ENCODE measurements at places on chromosomes 3 and 15.

GRCh38 chr3:180827171-180827570, 85.3 kb upstream of the FXR1 start:
- no peak for DNase-seq

GRCh38 chr3:43736558-43737440, 46.1 kb downstream of the ABHD5 start:
- DNase-seq, result no peak

DNA sequence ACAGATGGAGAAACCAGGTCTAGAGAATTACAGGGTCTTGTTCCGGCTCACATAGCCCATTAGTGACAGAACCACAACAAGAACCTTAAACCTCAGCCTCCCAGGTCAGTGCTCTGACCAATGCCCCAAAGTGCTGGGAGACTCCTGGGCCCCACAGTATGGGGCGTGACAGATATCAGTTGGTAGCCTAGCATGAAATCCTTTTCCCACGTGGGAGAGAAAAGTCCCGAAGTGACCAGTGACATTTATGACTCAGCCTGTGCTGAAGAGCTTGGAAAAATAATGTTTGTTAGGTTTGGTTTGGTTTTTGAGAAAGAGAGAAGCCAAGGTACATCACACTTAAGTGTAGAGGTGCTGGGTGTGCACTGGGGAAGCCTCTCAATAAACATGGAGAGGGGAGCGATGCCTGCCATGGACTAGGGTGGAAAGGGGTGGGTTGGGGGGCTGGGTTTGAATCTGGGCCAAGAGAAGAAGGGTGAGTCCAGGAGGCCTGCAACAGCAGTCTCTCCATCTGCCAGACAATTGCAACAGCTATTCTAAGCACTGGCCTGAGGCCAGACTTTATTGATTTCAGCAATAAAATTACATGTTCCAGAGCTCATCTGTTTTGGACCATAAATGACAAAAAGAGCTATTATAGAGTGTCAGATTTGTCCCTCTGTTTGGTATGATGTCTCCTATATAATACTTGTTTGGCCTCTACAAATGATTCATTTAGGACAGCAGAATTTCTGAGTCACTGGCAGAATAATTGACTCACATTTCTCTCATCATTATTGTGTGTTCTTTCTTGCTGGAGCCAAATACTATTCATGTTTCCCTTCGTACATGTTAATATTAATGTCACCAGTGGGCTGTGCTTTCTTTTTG, 43.4 kb downstream of the C2CD4A start:
- DNase-seq, result peak; percentile 45

DNA sequence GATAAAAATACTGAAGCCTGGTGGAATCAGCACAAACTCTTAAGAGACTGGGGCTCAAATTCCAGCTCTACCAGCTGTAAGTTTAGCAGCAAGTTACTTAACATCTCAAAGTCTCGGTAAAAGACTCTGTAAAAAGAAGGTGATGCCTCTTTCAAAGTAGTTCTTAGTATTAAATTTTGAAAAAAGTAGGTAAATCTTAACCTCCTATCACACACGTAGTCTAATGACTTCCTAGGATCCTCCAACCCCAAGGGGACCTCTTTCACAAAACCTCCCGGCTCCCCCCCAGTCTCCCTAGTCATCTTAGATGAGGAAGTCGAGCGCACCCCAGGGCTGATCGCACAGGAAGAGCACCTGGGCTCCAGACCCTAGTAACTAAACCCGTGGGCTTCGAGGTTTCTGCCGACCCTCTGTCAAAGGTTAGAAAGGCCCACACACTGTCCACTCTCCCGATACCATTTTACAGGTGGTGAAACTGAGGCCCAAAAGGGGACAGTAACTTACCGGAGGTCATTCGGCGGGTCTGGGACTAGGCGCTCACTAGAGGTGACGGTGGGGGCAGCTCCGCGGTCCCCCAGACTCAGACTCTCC, 427 bp downstream of the MBD4 start:
- no peak for DNase-seq

DNA sequence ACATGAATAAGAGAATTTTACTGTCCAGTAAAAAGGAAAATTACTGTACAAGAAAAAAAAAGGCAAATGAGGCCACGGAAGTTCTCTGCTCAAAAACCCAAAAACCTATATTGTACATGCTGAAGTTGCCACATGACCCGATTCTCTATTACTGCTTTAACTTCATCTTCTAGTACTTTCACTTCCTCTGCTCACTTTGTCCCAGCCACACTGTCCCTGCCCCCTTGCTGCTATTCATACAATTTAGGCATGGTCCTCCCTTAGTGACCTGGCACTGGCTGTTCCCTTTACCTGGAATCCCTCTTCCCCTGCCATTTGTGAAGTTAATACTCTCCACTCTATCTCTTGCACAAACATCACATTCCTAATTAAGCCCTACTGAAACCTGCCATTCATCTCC, 457.4 kb downstream of the MAGI1 start:
- DNase-seq, result no peak

GRCh38 chr15:64847016-64847415, 5.3 kb downstream of the PLEKHO2 start:
- DNase-seq, result no peak

DNA sequence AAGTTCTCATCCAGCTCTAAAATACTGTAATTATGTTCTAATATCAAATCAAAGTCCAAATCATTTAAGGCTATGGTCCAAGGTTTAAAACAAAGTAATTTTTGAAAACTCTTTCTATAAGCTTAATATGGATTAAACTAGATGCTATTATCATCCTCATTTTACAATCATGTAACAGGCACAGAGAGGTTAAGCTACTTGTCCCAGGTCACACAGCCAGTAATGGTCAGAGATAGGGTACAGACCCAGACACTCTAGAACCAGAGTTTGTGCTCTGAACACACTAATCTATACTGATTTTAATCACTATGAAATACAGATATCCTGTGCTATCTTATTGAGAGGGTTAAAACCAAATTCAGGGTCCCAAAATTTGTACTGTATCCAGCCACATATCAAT, 44.8 kb downstream of the DENND4A start:
- DNase-seq, result no peak

- no peak for DNase-seq
Measured at GRCh38 chr15:44011238-44011854, 183.7 kb downstream of the FRMD5 start.

GRCh38 chr3:58092521-58092920, 84.3 kb downstream of the FLNB start:
- DNase-seq, result no peak

DNA sequence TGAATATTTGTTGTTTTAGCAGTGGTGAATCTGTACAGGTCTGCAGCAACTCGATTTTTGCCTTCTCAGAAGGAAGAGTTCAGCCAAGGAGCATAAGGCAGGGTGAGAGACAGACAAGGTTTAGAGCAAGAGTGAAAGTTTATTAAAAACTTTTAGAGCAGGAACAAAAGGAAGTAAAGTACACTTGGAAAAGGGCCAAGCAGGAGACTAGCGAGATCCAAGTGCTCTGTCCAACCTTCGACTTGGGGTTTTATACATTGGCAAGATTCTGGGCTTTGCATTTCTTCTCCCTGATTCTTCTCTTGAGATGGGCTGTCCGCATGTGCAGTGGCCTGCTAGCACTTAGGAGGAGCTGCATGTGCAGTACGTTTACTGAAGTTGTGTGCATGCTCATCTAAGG, 46.7 kb upstream of the AADACL2 start:
- DNase-seq, result no peak

DNA sequence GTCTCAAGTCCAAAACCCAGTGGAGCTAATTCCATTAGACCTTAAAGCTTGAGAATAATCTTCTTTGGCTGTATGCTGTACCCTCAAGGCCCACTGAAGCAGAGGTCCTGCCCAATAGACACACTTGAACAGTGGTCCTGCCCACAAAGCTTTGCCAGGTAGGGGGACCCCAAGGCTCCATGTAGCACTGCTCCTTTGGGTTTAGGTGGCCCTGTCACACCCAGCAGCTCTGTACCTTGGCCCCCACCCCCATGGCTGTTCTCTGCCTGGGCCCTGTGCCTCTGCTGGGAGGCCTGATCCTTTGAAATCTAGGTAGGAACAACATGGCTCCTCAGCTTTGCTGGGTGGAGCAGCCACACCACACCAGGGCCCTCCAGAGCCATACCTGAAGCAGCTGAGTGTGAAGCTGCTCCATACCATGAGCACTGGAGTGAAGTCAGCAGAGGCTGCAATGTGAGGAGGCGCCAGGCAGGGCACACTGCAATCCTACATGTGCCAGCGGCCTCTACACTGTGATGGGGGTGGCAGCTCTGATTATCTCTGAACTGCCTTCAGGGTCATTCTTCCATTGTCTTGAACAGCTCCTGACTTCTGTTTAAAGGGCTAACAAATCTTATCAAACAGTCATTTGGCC, 188.0 kb upstream of the CCDC54 start:
- DNase-seq, result no peak

DNA sequence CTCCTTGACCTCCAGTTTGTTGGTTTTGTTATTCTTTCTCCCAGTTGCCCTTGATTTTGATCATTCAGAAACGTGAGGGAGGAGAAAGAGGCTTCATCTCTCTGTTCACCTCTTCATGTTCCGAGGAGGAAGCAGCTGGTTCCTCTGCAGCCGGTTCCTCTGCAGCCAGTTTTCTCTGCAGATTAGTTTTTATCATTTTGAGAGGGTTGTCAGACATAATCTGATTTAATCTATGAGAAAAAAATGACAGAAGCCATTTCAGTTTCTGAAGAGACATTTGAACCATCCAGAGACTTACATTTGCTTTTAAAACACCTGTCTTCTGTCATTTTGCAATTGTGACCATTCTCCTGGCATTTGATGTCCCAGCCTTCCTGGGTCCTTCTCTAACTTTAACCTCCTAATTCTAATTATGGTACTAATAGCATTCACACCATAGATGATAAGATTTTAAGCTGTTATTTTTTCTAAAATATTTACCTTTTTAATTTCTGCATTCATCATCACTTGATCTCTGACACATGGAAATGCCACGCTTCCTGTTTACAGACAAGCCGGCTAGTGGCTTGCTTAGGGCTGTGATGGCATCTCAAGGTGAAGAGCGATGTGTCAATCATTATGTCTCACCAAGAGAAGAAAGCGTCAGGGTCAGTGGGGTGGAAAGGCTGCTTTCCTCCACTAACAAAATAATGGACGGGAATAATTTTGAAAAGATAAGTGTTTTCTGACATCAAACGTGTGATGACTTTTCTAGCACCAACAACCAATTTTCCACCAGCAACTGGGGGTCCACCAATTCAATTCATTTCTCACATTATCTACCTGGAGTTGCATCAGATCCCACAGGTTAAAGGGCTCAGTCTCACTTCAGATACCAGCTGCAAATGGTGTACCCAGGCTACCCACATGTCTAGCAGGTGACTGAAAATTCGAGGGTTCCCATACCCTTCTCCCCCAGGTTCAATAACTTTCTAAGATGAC, 76.4 kb downstream of the CHRNA7 start:
- DNase-seq, result no peak

DNA sequence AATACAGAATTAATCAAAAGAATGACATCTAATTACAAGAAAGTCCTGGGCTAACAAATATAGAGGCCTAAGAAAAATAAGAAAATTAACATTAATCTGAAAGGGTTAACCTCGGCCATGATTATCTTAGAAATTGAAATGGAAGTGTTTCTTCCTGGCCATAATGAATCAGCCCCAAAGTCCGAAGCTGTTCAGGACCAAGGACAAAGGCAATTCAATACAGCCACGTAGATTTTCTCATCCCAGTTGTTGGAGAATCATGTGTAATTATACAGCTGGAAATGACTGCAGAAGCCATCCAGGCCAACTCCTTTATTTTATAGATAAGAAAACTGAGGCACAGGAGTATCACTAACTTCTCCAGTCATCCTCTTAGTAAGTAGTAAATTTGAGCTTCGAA, 38.0 kb upstream of the GBE1 start:
- peak; percentile 8 for DNase-seq

DNA sequence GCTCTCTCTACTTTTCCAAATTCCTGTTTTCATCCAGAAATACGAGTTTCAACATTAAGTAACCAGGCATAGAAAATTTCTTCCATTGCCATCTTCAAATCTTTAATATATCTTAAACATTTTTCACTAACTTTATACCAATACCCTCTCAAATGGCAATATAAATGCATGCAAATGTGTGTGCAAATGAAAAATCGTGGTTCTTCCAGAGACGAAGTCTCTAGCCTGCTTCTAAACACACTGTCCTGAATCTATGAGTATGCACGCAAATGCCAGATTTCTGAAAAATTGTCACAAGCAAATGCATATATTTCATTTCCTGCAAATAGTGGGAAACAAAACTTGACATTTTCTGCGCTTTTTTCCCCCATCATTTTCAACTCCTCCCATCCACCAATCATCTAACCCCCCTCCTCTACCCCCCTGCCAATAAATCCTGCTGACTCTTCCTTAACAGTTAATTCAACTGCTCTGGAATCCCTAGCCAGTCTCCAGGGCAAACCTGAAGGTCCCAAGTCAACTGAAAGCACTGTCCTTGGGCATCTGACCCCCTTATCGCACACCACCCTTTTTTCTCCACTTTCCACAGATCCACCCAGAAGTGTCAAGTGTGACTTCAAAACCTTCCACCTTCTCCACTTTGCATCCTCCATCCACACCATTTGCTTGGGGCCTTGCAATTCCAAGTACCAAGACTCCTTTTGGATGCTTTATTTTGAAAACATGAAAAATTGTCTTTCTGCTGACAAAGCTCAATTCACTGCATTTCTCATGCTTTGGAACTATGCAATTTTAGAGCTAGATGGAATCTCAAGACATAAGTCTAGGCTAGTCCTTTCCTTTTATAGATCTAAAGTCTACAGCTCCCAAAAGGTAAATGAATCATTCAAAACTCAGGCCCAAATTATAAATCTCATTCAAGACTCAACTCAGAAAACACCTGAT, 144.7 kb downstream of the OSBPL10 start:
- DNase-seq, result no peak

- DNase-seq, result no peak
Measured at GRCh38 chr15:48332642-48333034, 1.4 kb downstream of the DUT start.

GRCh38 chr15:88617790-88618189, 3.4 kb upstream of the AEN start:
- no peak for DNase-seq

GRCh38 chr15:78605201-78605600, 15.6 kb downstream of the CHRNA3 start:
- no peak for DNase-seq

- no peak for DNase-seq
Measured at GRCh38 chr3:103218146-103218545, 783.3 kb downstream of the ZPLD1 start.

- no peak for DNase-seq
Measured at GRCh38 chr15:44035781-44036699, 159.0 kb downstream of the FRMD5 start.

DNA sequence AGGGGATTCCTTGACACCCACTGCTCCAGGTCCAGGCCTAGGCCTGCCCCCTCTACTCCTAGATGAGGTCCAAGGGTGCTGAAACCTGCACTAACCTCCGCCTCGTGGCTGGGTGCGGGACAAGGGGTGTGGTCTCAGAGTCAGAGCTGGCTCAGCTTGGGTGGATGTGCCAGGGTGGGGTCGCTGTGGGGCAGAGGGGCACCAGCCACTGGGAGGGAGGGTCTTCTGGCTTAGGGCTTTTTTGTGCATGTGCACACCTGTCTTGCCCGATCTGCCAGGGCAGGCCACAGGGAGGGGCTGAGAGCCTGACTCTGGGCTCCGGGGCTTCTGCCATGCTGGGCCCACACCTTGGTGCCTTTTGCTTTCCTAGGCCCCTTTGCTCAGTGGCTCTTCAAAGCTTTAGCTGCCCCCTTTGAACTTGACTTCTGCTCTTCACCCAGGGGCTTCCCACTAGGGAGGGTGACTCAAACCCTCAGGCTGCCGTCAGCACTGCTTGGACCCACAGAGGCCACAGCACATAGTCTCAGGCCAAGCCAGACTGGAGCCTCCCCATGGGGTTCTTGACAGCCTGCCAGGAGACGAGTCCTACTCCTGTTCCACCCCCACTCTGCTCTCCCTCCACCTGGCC, 73.0 kb downstream of the KLF13 start:
- no peak for DNase-seq

Data from kidney glomerular epithelial cell (primary cell).